ENCODE measurements at places on chromosomes 4 and X.

DNA sequence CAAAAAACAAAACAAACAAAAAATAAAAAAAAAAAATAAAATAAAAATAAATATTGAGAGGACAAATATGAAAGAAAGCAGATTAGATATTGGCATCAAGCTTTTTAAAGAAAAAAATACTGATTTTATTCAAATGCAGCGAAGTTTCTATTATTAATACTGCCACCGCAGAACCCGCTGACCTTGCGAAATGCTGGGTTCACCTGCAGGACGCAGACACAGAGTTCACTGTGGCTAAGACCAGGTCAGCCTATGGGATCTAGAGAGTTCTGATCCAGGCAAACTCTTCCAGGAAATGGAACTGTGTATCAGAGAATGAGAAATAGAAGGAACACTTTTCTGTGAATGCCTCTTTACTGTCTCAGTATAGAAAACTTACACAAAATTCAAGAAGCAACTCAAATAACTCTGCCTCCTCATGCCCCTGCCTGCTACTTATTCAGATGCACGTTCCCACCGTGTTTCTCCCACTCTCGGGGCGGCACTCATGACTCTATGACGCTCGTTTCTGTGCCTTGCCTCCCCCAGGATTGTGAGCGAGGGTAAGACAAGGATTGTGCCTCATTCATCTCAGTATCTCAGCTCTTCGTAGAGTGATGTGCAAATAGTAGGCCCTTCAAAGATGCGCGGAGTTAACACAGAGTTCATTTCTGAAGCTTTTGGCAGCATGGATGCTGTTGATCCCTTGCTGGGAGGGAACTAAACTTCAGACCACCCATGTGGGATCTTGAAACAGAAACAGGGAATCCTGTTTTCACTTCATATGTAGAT lies 44.1 kb upstream of the TLR3 start:
- DNase-seq, result no peak

DNA sequence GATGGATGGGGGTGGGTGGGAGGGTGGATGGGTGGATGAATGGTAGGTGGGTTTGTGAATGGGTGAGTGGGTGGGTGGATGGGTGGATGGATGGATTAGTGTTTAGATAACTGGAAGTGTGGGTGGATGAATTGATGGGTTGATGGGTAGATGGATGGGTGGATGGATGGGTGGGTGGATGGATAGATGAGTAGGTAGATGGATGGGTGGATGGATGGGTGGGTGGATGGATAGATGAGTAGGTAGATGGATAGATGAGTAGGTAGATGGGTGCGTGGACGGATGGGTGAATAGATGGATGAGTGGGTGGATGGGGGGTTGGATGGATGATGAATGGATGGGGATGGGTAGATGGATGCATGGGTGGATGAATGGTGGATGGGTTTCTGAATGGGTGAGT lies 20.3 kb upstream of the ASMTL start:
- DNase-seq, result no peak

DNA sequence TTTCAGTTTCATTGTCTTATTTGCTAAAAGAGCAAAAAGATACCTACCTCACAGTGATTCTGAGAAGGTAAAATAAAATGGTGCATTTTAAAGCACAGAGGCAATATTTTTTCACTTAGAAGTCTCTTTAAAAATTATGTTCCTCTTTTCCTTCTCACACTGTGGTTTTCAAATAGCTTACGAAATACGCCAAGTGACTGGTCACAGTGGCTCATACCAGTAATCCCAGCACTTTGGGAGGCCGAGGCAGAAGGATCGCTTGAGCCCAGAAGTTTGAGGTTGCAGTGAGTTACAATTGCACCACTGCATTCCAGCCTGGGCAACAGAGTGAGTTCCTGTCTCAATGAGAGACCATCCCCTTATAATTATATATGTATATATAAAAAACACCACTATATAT lies 372.6 kb downstream of the FBXO8 start:
- DNase-seq, result no peak

GRCh38 chr4:144363890-144364289 lies 223.4 kb upstream of the GYPA start:
- no peak for DNase-seq

GRCh38 chr4:158841540-158841939 lies 72.7 kb downstream of the FNIP2 start:
- DNase-seq, result no peak

GRCh38 chrX:65689377-65689776 lies 21.9 kb downstream of the MSN start:
- DNase-seq, result no peak

All from stimulated activated CD4-positive, alpha-beta T cell treated with anti-CD3 and anti-CD28 coated beads, Interleukin-15, amount 100 ng/mL, for 24 hours (primary cell).